ENCODE measurements at places on chromosomes 6 and 20.

GRCh38 chr6:82208913-82209312 is 38.6 kb downstream of the IBTK start:
- DNase-seq = no peak

- DNase-seq = no peak
Measured at GRCh38 chr6:57328074-57328473, 10.6 kb downstream of the PRIM2 start.

- no peak for DNase-seq
Measured at GRCh38 chr20:21703717-21704407, 1.6 kb upstream of the PAX1 start.

DNA sequence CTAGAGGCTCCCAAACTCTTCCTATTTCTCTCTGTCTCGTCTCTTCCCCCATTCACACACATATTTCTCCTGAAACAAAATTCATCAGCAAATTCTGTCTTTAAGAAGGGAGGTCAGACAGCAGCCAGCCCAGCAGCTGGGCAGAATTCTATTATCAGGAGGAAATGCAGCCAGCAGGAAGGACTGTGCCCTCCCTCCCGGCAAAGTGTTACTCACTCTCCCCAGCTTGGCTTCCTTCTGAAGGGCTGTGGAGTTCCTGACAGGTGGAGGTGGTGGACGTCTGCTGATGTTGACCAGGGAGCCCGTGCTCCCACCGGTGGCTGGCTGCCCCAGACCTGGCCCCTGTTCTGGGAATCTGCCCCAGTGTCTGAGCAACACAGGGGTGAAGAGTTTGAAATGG is 37.3 kb downstream of the KCNB1 start:
- DNase-seq = no peak

- DNase-seq = no peak
Measured at GRCh38 chr6:73608761-73609160, 45.0 kb downstream of the SLC17A5 start.

DNA sequence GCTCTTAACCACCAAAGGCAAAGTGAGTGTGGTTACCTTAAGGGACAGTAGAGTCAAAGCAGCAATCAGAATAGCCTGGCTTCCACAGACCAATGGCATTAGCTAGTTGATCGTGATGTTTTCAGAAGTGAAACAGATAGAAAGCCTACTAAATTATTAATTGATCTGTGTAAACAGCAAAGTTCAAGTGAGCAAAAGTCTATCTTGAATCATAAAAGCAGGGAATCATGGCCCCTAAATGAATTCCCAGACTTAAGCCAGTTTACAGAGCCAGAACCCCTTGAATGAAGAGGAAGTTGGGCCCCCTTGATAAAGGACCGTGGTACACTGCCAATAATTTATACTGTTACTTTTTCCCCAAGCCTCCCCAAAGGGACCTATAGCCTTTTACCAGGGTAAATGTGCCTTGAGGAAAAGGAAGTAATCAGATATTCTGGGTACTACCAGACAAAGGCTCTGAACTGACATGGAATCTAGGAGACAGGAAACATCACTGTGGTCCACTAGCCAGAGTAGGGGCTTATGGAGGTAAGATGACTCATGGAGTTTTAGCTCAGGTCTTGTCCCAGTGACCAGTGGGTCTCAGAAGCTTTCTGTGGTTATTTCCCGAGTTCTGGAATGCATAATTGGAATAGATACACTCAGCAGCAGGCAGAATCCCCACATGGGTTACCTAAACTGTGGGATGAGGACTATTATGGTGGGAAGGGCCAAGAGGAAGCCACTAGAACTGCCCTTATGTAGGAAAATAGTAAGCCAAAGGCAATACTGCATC is 317.5 kb downstream of the CD83 start:
- DNase-seq = no peak

GRCh38 chr20:20235681-20236080 is 132.2 kb upstream of the INSM1 start:
- no peak for DNase-seq

GRCh38 chr6:157220485-157220884 is 102.8 kb downstream of the TMEM242 start:
- DNase-seq = no peak

- peak; percentile 19 for DNase-seq
Measured at GRCh38 chr6:34132486-34133185, 13.3 kb downstream of the GRM4 start.

DNA sequence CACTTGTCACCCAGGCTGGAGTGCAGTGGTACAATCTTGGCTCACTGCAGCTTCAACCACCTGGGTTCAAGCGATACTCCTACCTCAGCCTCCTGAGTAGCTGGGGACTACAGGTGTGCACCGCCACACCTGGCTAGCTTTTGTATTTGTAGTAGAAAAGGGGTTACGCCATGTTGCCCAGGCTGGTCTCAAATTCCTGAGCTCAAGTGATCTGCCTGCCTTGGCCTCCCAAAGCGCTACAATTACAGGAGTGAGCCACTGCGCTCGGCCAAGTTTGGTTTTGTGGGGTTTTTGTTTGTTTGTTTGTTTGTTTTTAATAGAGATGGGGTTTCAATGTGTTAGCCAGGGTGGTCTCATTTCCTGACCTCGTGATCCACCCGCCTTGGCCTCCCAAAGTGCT is 12.3 kb downstream of the LOC128125822 start:
- no peak for DNase-seq

DNA sequence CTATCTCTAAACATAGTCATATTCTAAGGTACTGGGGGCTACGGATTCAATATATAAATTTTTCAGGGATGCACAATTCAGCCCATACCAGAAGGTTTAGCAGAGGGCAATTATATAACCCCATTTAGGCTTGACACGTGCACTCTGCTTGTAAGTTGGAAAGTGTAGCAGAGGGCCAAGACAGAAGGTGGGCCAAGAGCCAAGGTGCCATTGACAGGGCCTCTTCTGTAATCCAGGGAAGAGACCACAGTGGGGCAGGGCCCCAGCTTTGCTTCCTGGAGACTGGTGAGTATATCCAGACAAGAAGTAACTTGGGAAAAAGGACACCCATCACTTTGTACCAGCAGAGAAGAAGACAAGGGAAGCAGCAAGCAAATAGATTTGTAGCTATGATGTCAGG is 672.4 kb upstream of the MARCKS start:
- DNase-seq = no peak

- peak; percentile 71 for DNase-seq
Measured at GRCh38 chr20:46681032-46681854, 8.0 kb downstream of the TP53RK start.

GRCh38 chr6:52388790-52389189 is 26.8 kb downstream of the PAQR8 start:
- no peak for DNase-seq

DNA sequence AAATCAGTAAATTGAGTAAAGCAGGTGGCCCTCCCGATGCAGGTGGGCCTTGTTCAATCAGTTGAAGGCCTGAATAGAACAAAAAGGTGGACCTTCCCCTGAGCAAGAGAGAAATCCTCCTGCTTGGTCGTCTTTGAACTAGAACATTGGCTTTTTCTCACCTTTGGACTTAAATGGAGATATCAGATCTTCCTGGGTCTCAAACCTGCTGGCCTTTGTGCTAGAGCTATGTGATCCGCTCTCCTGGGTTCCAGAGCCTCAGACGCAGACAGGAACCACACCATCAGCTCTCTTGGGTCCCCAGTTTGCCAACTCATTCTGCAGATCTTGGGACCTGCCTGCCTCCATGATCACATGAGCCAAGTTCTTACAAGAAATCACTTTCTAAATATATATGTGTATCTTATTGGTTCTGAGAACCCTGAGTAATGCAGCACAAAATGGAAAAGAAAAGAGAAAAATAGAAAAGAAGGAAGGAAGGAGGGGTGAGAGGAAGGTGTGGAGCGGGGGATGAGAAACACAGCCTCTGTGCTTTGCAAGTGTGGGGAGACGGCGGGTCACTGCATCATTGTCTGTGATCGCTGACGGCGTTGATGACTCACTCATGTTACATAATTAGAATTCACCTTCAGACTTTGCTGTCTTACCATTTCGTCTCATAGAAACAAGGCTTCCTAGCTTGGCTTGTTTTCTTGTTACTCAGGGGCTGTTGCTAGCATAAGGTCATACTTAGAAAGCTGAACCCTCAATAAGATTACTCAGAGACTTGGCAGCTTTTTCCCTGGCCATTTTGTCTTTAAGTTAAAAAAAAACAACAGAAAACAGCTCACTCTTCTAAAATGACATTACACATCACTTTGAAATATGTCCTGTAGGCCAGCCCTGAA is 85.7 kb upstream of the NEDD9 start:
- DNase-seq = peak; percentile 82

- DNase-seq = no peak
Measured at GRCh38 chr6:12537389-12537788, 179.2 kb upstream of the PHACTR1 start.

DNA sequence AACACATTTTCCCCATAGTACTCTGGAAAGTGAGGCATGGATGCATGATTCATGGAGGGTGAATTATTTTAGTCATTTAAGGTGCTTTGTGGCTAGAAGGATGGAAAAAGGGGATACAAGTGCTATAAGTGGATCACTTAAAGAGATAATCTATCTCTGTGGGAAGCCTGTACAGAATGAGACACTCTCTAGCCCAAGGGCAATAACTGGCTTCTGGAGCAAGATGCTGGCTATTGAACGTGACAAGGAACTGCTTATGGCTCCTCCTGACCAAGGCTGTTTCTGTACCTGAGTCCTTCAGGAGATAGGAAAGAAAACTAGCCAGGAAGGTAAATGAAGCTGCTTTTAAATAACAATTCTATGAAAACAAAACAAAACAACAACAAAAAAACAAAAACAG is 590.7 kb downstream of the EYS start:
- DNase-seq = no peak

Measured in activated naive CD4-positive, alpha-beta T cell treated with Interleukin-2 at 50 U/mL for 16 hours (primary cell).